Stimulated activated CD8-positive, alpha-beta memory T cell treated with anti-CD3 and anti-CD28 coated beads, Interleukin-2, amount 100 ng/mL, for 1 hour (primary cell): ENCODE measurements at places on chromosomes 6 and 20.

- DNase-seq: no peak
Measured at GRCh38 chr6:4170297-4170696, 34.9 kb upstream of the ECI2 start.

DNA sequence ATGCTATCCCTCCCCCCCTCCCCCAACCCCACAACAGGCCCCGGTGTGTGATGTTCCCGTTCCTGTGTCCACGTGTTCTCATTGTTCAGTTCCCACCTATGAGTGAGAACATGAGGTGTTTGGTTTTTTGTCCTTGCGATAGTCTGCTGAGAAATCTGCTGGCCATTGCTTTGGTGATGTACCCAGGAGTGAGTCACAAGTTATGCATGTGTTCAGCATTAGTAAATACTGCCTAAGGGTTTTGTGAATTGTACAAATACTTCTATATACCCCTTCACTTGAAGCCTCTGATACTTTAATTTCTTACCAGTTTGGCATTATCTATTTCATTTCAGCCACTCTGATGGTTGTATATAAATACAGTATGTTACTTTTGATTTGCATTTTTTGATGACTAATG is 711.3 kb upstream of the GJE1 start:
- no peak for DNase-seq

DNA sequence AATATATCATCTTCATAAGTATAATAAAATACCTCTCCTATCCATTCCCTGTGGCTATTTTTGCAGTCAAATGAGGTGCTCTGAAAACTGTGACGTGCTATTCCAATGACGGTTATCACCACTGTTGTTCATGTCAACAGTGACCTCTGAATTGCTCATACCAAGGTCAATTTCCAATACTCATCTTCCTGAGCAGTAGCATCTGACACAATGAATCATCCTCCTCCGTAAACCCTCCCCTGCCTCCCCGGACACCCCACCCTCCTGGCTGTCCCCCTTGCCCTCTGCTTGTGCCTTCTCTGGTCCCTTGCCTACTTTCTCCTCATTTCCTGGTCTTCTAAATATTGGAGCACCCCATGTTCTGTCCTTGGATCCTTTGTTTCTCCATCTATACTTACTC is 77.7 kb upstream of the SLC22A23 start:
- no peak for DNase-seq

DNA sequence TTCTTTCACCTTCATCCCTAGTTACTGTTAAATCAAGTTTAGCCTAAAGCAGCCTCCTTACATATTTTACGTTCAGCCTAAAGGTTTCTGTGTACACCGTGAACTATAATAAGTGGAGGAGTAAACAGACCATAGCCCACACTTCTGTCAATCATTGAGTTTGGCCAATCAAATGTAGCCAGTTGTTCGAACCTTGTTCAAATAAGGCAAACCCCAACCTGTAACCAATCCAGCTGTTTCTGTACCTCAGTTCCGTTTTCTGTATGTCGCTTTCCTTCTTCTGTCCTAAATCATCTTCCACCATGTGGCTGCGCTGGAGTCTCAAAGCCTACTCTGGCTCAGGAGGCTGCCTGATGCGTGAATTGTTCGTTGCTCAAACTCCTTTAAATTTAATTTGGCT is 1.8 kb upstream of the FBXO30 start:
- no peak for DNase-seq

DNA sequence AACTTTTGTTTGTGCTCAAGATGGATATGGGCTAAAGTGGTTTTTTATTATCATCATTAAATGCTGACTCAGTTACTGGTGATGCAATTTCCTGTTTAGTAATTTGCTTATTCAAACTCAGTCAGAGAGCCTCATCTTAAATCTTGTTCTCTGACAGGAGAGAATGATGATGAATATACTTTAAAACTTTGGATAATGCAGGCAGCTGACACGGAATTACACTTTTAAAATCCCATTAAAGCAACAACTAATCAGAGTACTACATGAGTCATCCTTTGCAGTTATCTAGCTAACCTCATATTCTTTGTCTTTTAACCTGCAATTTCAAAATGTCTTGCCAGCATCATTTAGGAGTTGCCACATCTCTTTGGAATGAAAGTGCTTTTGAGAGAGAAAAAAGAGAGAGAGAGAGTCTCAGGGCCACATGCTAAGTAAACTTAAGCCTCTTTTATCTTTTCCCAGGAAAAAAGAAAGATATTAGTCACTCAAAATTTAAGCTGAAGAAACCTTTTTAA is 9.2 kb upstream of the C6orf141 start:
- no peak for DNase-seq

DNA sequence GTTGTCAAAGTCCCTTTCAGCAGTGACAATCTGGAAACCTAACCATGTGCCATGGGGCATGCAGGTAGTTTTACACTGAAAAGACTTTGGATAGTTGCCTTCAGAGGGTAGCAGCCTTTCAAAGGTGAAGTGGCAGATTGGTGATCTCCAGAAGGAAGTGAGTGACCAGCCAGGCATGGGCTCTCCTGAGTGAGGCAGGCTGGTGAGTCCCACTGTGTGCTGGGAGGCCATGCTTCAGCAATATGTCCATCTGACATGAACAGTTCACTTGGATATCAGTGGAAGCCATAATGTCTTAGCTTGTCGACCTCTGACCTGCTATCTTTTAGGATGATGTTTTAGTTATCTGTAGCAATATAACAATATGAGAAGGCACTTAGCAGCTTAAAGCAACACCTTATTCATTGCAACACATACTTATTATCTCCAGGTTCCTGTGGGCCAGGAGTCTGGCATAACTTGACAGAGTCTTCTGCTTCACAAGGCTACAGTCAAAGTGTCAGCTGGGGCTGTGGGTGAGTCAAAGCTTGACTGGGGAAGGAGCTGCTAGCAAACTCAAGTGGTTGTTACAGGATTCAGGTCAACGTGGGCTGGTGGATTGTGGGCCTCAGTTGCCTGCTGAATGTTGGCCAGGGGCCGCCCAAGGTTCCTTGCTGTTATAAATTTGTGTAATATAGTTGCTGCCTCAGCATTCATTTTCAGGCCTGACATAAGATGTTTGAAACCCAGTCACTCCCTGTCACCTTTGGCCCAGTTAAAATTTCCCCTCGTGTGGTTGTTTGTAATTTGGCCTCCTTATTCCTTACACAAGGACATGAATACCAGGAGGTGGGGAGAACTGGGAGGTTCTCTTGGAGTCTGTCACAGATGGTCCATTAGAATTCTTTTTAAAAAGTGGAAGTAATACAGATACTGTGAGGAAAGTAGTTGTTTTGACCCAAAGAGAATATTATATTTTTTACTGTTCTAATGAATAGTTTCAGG is 100.2 kb downstream of the UST start:
- DNase-seq: no peak

- DNase-seq: no peak
Measured at GRCh38 chr6:29071831-29072723, 15.0 kb downstream of the OR2B3 start.

DNA sequence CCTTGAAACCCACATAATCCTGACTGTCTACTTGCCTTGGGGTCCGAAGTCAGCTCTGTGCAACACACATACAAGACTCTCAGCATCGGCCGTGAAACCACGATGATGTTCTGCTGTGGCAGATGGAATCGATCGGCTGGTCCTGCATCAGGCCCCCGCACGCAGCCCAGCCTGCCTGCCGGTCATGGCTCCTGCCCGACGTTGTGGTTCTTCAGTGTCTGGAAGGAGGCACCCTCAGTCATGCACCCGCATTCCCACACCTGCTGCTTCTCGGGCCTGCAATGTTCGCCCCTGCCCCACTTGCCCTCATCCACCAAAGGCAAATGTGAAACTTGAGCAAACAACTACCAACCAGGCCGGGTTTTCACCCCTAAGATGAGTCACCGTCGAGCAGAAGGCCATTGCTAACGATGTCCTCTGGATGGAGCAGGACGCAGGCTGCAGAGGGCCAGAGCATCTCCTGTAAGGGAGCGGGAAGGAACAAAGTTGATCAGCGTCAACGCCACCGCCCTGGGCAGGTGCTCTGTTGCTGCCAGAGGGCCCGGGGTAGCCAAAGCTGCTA is 128.9 kb upstream of the PDE10A start:
- DNase-seq: no peak

GRCh38 chr6:53038596-53038995 is 26.6 kb upstream of the FBXO9 start:
- no peak for DNase-seq

GRCh38 chr20:33062105-33062824 is 8.6 kb downstream of the BPIFB3 start:
- DNase-seq: no peak

DNA sequence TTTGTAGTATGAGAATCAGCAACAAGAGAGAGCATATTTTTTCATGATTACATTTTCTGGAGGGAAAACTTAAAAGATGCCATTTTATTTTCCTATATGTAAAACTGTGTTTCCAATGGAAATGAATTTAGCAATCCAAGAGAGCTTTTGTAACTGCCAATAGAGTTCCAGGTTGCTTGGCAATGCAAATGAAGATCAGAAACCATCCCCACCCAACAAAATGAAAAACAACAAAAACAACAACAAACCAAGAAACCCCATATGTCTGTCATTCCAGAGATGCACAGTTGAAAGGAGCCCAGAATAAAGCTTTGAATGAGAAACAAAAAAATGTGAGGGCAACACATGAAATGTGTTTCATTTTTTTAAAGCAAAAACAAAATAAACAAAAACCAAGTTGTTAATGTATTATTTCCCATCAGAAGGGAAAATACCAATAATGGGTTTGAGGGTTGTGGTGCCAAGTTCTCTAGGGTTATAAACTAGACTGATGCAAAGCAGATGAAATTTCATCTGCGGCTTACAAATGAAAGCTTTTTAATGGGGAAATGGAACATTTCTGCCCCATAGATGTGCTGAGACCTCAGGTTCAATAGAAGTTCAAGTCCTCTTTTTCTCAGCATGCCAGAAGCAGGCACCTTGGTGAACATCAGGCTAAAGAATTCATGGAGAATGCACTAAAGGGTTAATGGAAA is 121.5 kb upstream of the MCHR2 start:
- no peak for DNase-seq

GRCh38 chr6:3579652-3580175 is 122.9 kb upstream of the SLC22A23 start:
- DNase-seq: no peak

- DNase-seq: no peak
Measured at GRCh38 chr6:43457643-43458042, 2.3 kb upstream of the DLK2 start.

- DNase-seq: no peak
Measured at GRCh38 chr6:98324446-98324845, 509.9 kb upstream of the POU3F2 start.
